ENCODE measurements at places on chromosomes 5 and 9. TPM values are rescaled to one million over a fixed set of nuclear protein-coding genes. Genes with fewer than 3 reads are reported as not detected.

DNA sequence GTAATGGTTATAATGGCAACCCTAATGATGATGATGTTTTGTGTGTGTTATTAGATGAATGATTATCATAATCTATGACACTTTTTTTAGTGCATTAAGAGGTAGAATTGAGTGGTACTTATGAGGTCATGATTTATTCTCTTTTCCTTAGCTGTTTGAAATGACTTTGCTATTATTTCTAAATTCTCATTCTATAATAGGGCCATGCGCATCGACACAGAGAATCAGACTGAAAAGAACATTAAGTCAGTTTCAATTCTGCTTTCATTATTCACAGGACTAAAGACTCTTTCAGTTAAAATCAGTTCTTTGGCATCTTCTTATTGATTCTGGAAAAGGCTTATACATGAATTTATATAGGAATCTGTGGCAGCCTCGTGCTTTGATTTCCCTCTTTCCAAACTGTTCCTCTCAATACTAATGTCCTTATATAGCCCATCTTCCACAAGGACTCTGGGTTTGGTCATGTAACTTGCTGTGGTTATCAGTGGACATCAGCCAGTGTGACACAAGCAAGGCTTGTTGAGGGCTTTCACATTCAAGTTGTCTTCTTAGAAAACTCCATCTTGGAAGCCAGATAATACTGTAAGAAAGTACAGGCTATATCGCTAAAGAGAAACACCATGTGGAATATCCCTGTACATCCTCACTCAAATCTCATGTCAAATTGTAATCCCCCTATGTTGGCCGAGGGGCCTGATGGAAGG is 140.3 kb upstream of the CHD1 start:
- DNase-seq, result no peak
- peaks cover 7% of the 10 kb centered on the region for H3K27me3 ChIP-seq
- no peak overlapping the region for H3K27ac ChIP-seq
- no peaks in the 10 kb centered on the region for H3K36me3 ChIP-seq

DNA sequence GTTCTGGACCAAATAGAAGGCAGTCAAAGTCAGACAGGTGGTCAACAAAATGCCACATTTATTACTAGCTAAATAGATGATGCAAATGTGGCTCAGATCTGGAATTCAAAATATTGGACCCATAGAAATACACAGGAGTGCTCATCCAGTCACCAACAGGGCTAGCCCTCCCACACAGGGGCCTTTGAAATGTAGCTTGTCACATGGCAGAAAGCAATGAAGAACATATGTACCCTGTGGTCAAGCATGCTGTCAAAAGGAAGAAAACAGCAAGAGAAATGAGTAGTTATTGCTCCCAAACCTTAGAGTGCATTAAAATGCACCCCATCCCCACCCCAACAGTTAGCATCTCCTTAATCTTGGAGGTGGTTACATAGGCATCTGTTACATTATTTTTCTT is 20.9 kb upstream of the CCDC112 start:
- H3K4me1 ChIP-seq, result no peaks in the 10 kb centered on the region
- H3K27me3 ChIP-seq, result peaks cover 55% of the 10 kb centered on the region
- H3K36me3 ChIP-seq, result no peaks in the 10 kb centered on the region
- no peak for DNase-seq

DNA sequence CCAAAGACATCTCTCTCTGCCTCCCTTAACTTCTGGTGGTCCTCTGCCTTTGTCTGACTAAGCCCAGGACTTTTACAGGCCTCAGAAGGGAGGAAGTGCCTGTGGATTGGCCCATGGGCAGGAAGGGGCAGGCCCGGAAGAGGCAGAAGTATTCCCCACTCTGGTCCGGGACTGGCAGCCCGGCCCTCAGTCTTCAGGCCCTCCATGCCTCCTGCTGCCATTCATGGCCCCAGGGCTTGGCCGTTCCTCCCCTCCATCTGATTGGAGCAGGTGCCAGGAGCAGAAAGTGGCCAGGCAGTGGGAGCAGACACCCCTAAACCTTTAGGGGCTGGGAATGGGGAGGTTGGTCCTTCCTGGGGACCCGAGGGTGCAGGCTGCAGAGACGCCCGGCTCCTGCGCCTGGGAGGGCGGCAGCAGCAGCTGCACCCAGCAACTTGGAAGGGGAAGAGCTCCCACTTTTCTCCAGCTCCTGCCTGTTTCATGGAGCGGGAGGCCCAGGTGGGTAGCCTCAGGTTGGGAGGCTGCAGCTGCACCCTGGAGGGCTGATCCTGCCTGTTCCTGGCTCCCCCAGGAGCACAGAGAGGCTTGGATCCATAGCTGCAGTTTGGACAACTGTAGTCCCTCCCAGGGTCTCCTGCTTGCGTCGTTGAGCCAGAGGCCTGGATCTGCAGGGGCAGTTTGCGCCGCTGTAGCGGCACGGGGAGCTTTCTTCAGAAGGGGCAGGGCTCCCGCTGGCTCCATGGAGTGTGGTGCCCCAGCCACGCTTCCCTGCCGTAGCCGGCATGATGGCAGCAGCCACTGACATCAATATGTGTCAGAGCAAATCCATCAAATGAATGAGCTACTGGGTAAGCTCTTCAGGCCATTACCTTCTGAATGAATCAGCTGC is 661.5 kb upstream of the NUDT12 start:
- no peak for DNase-seq
- H3K36me3 ChIP-seq, result no peaks in the 10 kb centered on the region
- H3K4me3 ChIP-seq, result no peak overlapping the region
- no peaks in the 10 kb centered on the region for H3K4me1 ChIP-seq

NPR3 gene
- total RNA-seq, result not detected

CRB2 gene
- total RNA-seq, result not detected

FAM200C gene
- 1.3 TPM for total RNA-seq

GRCh38 chr5:171450423-171451331 is 31.2 kb downstream of the FGF18 start:
- no peak overlapping the region for H3K4me3 ChIP-seq
- no peaks in the 10 kb centered on the region for H3K4me1 ChIP-seq
- peaks cover 41% of the 10 kb centered on the region for H3K27me3 ChIP-seq
- no peak overlapping the region for H3K27ac ChIP-seq

DNA sequence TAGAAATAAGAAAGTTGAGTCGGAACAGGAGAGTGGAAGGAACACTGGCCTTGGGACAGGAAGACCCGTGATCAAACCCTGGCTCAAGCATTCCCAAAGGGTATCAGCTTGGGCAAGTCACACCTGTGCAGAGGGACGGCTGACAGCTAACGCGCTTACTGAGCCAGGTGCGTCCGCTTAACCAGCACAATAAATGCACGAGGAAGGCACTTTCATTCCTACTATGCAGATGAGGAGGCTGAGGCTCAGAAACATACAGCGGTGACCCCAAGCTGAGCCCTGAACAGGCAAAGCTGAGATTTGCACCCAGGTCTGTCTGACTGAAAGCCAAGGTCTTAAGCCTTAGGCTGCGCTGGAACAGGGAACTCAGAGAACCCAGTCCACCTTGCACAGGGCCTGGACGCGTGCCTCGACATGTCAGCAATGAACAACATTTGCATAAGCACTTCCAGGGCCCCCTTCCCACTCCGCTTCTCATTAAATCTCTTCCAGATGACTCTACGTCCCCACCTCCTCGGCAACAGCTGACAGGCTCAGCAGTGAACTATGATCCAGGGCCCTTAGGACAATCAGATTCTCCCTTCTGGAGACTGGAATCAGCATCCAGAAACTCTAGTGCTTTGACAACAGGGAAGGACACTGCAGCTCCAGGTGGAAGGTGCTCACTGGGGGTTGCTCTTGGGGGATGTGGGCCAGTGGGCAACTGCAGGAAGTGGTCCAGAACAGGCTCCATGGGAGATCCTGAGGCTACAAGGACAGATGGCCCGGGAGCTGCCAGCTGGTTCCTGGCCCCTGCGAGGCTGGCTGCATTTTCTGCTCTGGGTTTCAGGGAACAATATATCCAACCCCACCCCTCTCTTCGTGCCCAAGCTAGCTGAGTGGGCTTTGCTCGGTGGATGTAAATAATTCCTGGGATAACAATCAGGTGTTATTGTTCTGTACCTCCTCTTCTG is 35.2 kb downstream of the SH3PXD2B start:
- DNase-seq, result no peak
- no peak overlapping the region for H3K27ac ChIP-seq
- H3K27me3 ChIP-seq, result no peaks in the 10 kb centered on the region
- no peaks in the 10 kb centered on the region for H3K36me3 ChIP-seq

CAVIN4 gene
- total RNA-seq, result 0.23 TPM

GRCh38 chr5:57561231-57561842 is 78.7 kb upstream of the ACTBL2 start:
- DNase-seq, result no peak
- no peak overlapping the region for H3K27ac ChIP-seq
- peaks cover 41% of the 10 kb centered on the region for H3K27me3 ChIP-seq
- H3K36me3 ChIP-seq, result no peaks in the 10 kb centered on the region

Measured in activated T-helper 2 cell treated with anti-CD3 and anti-CD28 coated beads, Interferon-gamma antibody, Interleukin-2, Interleukin-4, amounts not matched to agents 10 μg/mL and 5 μg/mL and 100 μg/mL, durations not matched to agents 14 hours and 24 hours and 36 hours (primary cell).